ENCODE measurements at places on chromosomes 12 and 14. TPM values are rescaled to one million over a fixed set of nuclear protein-coding genes. Genes with fewer than 3 reads are reported as not detected.

- peaks cover 35% of the 10 kb centered on the region for H3K4me1 ChIP-seq
- no peaks in the 10 kb centered on the region for H3K27me3 ChIP-seq
- H3K27ac ChIP-seq = peak overlapping the region; percentile 34
- H3K4me3 ChIP-seq = no peak overlapping the region
- DNase-seq = peak; percentile 31
- peaks cover 2% of the 10 kb centered on the region for H3K36me3 ChIP-seq
Observed at GRCh38 chr14:75487155-75487671, 35.1 kb upstream of the BATF start.

Gene MGST1
- total RNA-seq = not detected

DNA sequence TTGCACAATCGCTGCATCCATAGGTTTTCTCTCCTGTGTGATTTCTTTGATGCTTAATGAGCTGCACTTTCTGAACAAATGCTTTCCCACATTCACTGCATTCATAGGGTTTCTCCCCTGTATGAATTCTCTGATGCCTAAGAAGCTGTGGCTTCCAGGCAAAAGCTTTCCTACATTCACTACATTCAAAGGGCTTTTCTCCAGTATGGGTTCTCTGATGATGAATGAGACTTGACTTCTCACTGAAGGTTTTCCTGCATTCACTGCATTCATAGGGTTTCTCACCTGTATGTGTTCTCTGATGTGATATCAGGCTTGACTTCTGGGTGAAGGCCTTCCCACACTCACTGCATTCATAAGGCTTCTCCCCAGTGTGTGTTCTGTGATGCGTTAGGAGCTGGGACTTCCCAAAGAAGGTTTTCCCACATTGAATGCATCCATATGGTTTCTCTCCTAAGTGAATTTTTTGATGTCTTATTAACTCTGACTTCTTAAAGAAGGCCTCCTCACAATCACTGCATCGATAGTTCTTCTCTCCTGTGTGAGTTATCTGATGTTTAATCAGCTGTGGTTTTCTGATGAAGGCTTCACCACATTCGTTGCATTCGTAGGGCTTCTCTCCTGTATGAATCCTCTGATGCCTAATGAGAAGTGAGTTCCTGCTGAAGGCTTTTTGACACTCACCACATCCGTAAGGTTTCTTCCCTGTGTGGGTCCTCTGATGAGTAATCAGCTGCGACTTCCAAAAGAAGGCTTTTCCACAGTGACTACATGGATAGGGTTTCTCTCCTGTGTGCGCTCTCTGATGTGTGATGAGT, 30.3 kb downstream of the ZNF605 start:
- H3K4me1 ChIP-seq = no peaks in the 10 kb centered on the region
- no peak overlapping the region for H3K27ac ChIP-seq
- H3K27me3 ChIP-seq = no peaks in the 10 kb centered on the region
- H3K36me3 ChIP-seq = peaks cover 43% of the 10 kb centered on the region

Gene DCD
- not detected for total RNA-seq

DNA sequence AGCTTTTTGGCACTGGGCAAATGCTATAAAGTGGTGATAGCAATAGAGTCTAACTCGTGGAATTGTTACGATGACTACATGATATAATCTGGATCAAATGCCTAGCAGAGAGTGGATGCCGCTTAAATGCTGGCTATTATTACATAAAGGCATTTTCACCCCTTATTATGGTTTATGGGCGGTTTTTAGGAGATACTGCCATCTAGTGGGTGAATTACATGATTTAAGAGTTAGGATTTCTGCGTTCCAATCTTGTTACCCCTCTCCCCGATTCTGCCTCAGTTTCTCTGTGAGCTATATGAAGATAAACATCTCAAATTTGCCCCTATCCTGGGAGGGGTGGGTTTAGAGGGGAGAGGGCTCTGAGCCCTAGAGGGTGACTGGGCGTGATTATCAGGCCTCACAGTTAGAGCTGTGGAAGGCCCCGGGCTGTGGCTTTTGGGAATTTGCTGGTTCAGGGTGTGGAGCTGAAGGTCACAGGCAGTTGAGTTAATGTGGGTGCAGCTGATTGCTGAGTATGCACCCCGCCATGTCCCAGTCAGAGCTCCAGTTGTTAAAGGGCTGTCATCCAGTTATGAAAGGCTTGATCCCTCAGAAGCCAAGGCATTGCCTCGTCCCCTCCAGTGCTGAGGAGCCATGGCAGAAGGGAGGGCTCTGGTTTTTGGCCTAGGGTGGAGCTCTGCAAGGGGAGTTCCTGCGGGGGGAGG, 14.4 kb downstream of the CLSTN3 start:
- peaks cover 55% of the 10 kb centered on the region for H3K36me3 ChIP-seq
- DNase-seq = peak; percentile 17
- no peak overlapping the region for H3K27ac ChIP-seq
- H3K27me3 ChIP-seq = no peaks in the 10 kb centered on the region

Gene PAPLN
- total RNA-seq = 0.30 TPM

Gene ARG2
- 1.0 TPM for total RNA-seq
